AG04450 (cell line): ENCODE measurements at places on chromosomes 4 and X. TPM values are rescaled to one million over a fixed set of nuclear protein-coding genes. Genes with fewer than 3 reads are reported as not detected.

Gene STK32B
- 4.0 and 4.3 TPM in 2 replicates for polyA plus RNA-seq

- DNase-seq = no peak
Observed at GRCh38 chrX:26649534-26649933, 433.6 kb downstream of the MAGEB5 start.

DNA sequence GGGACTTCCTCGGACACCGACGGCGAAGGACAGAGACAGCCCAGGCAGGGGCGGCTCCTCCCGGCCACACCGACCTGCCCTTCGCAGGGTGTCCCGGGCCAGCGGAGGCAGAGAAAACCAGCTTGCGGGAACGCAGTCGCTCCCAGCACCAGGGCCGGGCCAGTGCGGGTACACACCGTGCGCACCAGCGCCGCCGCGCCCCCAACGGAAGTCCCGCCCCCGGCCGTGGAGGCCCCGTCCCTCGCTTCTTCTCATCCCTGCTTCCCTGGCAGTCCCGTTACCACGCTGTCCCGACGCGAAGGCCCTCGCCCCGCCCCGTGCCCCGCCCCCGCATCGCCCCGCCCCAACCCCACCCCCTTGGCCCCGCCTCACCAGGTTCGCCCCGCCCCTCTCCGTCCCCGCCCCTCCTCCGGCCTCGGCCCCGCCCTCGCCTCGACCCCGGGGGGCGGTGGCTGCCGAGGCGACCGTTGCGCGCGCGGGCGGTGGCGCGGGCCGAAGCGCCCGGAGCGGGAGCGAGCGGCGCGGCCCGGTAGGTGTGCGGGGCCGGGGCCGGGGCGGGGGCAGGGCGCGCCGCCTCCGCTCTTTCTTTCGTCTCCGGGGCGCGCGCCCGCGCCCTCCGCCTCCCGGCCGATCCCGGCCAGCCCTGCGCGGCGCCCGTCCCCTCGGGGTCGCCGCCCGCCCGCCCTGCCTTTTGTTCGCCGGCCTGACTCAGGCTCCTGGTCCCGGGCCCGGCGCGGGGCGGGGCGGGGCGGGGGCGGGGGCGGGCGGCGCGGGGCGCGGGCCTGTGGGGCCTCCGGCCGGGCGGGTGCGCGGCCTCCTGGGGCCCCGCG, at the start of gene RGS12:
Gene RGS12, plus strand, starts transcription at position 451 of the 830 bp plus-strand sequence. CDS start 23,150 bp downstream, outside the sequence.
- peak; percentile 87 for DNase-seq

Gene RHOH
- not detected in 2 replicates for polyA plus RNA-seq

Gene ZNF718
- 2.1 and 2.6 TPM in 2 replicates for polyA plus RNA-seq

GRCh38 chr4:33714971-33715370, 2529.3 kb downstream of the ARAP2 start:
- DNase-seq = no peak

- DNase-seq = no peak
Observed at GRCh38 chr4:101348995-101349800, 1.9 kb upstream of the PPP3CA start.

Gene CHRDL1
- 0.14 and 0.19 TPM in 2 replicates for polyA plus RNA-seq
